ENCODE measurements at places on chromosomes 2 and 18.

GRCh38 chr2:238322001-238322411 is 1.7 kb downstream of the TRAF3IP1 start:
- DNase-seq = no peak

- no peak for DNase-seq
Observed at GRCh38 chr2:28622101-28622499, 126.2 kb downstream of the PLB1 start.

DNA sequence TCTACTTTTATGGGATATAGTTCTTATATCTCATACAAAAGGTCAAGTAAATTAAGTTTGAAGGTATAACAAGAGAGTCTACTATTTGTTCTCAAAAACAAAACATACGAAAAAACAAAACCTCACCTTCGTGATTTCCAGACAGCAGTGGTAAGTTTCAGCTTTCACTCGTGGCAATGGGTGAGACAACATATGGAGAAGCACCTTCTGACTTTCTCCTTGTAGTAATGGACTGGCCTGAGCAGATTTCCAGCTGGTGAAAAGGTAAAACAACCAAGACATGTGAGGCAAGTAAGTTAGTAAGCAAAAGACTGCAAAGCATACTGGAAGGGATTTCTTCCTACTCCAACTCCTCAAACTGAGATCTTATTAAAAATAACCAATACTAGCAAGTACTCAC is 39.6 kb downstream of the RTTN start:
- no peak for DNase-seq

- no peak for DNase-seq
Observed at GRCh38 chr2:25159949-25160348, 8.4 kb downstream of the POMC start.

- no peak for DNase-seq
Observed at GRCh38 chr18:74692367-74693013, 94.8 kb downstream of the ZNF407 start.

- DNase-seq = no peak
Observed at GRCh38 chr2:96213379-96213778, 4.8 kb upstream of the STARD7 start.

DNA sequence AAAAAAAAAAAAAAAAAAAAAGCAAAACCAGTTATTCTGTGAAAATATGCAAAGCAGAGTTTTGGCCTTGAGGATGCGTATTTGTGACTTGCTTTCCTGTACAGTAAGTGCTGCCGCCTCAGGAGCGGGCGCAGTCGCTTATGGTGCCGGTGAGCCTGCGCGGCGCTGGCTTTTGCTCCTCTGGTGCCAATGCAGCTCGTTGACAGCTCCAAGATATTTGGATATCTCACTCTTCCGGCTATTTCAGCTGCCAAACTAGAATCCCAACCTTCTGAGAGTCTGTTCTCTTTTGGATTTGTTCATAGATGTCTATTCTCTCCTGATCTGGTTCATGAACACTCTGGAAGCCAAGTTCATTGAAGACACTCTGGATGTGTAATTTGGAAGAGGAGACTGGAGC is 184.1 kb downstream of the AGAP1 start:
- no peak for DNase-seq

- DNase-seq = no peak
Observed at GRCh38 chr2:21155365-21156136, 31.8 kb downstream of the TDRD15 start.

DNA sequence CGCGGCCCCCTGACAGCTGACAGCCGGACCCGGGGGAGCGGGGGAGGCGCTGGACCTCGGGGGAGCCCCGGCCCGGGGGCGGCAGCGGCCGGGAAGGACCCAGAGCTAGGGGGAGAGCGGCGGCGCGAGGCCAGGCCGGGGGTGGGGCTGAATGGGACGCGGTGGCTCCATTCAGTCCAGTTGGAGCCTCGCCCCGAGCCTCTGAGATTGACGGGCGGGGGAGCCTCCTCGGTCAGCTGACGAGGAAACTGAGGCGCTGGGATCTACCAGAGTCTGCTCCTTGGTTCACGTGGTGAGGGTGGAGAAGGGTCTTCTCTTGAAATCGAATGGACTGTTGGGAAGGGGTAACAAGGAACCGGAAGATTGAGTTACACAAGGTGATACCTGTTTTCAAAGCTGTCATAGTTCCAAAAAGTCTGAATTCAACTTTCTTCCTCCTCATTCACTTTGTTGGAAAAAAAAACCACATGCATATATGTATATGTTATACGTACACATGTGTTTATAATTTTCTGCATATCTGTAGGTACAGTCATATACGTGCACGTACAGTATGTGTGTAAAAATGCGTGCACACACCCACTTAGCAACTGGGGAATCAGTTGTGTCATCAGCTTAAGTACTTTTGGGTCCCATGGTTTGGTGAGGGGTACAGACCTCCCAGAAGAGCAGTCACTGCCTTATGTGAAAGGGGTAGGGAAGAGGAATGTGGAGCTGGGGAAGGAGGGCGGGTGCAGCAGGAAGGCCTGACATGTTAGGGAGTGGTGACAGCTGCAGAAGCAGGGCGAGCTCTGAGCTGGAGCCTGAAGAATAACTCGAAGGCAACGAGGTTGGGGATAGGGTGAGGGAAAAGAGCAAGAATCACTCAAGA is 628 bp downstream of the PPP1R7 start:
- no peak for DNase-seq

GRCh38 chr2:5696945-5697521 is 4.8 kb downstream of the SOX11 start:
- DNase-seq = no peak

DNA sequence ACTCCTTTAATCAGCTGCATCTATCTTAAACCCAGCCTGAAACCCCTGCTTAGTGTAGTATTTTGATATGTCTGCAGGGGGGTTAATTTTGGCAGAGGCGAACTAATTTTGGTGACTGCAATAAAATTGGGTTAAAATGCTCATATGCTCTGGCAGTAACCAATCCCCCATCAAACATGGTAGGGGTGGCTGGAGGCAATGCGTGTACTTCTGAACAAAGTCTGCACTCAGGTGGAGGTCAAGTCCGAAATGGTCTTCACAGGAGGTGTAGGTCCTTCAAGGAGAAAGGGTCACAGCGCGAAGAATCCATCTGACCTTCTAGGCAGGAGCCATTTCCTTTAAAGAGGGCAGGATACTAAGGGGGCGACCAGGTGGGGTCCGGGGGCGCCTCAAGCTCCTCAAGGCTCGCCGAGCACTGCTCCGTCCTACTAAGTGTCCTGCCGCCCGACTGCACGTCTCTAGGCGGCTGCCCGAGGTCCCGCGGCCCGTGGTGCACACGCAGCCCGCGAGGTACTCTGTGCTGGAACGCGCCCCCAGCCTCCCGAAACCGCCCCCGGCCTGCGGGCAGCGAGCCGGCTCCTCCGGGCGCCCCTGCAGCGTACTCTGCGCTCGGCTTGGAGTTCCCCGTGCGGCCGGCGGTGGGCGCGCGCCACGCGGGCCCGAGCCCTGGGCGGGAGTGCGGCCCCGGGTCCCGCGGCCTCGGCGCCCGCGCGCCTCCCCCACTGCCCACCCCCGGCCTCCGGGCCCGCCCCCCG is 1.7 kb upstream of the LDLRAD4 start:
- DNase-seq = peak; percentile 48
